Chondrocyte (in vitro differentiated cells): ENCODE measurements at places on chromosomes 4 and X. TPM values are rescaled to one million over a fixed set of nuclear protein-coding genes. Genes with fewer than 3 reads are reported as not detected.

The CHST7 gene
- total RNA-seq, result 6.5 to 11.7 TPM (median 7.0 TPM) in 3 replicates

The ZNF718 gene
- 3.1 to 7.1 TPM (median 3.2 TPM) in 3 replicates for total RNA-seq

The SUPT20HL1 gene
- total RNA-seq, result not detected in 3 replicates

The TGIF2LX gene
- total RNA-seq, result not detected in 3 replicates

The TRIM61 gene
- 0.20 to 0.79 TPM in 2 of 3 replicates, not detected in the other for total RNA-seq

DNA sequence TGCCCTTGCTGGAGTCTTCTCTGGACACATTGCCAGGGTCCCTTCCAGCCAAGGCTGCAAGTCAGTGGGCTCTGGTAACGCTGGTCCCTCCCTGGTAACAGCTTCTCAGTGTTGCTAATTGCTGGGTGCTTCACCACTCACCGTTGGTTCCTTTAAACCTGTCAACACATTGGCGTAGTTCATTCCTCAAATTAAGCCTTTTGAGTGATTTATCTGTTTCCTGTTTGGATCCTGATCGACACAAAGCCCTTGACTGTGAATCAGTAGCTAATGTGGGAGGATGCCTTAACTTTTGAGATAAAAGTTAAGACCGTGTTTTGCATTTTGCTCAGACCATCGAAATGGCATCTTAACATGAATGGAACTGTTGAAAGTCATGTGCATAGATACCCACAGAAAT is 125.9 kb downstream of the AMELX start:
- no peaks in the 10 kb centered on the region for H3K4me1 ChIP-seq
- H3K27ac ChIP-seq, result no peak overlapping the region
- no peak overlapping the region for H3K4me3 ChIP-seq
- H3K27me3 ChIP-seq, result no peaks in the 10 kb centered on the region

DNA sequence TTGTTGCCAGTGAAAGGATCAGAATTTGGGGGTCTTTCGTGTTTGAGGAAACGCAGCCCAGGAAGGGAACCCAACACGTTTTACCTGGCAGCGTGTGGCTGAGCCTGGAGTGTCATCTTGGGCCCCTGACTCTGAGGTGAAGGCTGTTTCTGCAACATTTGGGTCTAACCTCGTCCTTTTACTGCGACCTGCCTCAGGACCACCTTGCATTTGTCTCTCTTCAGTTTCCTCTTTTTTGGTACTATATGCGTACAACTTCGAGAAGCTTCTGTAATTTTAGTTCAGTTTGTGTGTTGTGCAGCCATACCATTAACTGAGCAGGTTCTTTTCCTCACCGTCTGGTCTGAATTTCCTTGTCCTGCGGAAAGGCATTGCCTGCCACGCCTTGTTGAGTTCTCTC is 61.5 kb downstream of the TMEM131L start:
- H3K4me3 ChIP-seq, result no peak overlapping the region
- H3K27me3 ChIP-seq, result no peaks in the 10 kb centered on the region
- peaks cover 27% of the 10 kb centered on the region for H3K4me1 ChIP-seq
- H3K27ac ChIP-seq, result no peak overlapping the region

- peaks cover 6% of the 10 kb centered on the region for H3K36me3 ChIP-seq
- H3K27ac ChIP-seq, result peak overlapping the region; percentile 36
- H3K27me3 ChIP-seq, result no peaks in the 10 kb centered on the region
- H3K4me1 ChIP-seq, result peaks cover 14% of the 10 kb centered on the region
- DNase-seq, result no peak
Measured at GRCh38 chr4:677431-678293, 3.3 kb downstream of the MYL5 start.

- H3K4me1 ChIP-seq, result peaks cover 19% of the 10 kb centered on the region
- H3K36me3 ChIP-seq, result no peaks in the 10 kb centered on the region
- H3K27ac ChIP-seq, result no peak overlapping the region
Measured at GRCh38 chr4:121150486-121150885, 13.6 kb downstream of the TNIP3 start.

DNA sequence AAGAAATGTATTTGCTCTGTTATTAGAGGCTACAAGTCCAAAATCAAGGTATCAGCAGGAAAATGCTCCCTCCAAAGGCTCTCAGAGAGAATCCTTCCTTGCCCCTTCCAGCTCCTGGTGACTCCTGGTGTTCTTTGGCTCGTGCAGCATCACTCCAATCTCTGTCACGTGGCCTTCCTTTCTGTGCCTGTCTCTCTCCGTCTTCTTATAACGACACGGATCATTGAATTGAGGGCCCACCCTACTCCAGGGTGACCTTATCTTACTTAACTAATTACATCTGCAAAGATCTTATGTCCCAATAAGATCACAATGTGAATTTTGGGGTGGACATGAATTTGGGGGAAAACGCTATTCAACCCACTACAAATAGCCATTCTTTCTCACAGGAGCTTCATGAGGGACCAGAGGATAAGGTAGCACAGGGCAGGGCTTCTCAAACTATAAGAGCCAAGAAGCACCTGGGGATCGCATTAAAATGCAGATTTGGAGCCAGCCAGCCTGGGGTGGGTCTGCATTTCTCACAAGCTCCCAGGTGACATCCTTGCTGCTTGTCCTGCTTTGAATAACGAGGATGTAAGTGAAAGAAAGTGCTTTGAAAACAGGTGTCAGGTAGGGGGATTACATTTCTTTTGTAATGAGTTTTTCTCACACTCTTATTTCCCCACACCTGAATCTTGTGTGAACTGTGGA is 41.9 kb upstream of the APLN start:
- DNase-seq, result no peak
- no peak overlapping the region for H3K27ac ChIP-seq
- no peaks in the 10 kb centered on the region for H3K36me3 ChIP-seq
- H3K4me3 ChIP-seq, result no peak overlapping the region
- H3K4me1 ChIP-seq, result no peaks in the 10 kb centered on the region
